Foreskin fibroblast (primary cell): ENCODE measurements at places on chromosomes 13 and 19.
A peak's percentile ranks its signal among the peaks of the same experiment; 100 is the strongest.

- DNase-seq: peak; percentile 53
Measured at GRCh38 chr13:45055902-45056648, 64.2 kb upstream of the GTF2F2 start.

- peak; percentile 90 for DNase-seq
Measured at GRCh38 chr19:45767410-45767880, 1.6 kb downstream of the SIX5 start.

GRCh38 chr19:51994048-51994644 lies 7.5 kb upstream of the ZNF350 start:
- DNase-seq: no peak

GRCh38 chr13:112842343-112842856 lies 126.6 kb upstream of the MCF2L start:
- no peak for DNase-seq

GRCh38 chr13:110012102-110012739 lies 225.8 kb upstream of the IRS2 start:
- peak; percentile 97 for DNase-seq

DNA sequence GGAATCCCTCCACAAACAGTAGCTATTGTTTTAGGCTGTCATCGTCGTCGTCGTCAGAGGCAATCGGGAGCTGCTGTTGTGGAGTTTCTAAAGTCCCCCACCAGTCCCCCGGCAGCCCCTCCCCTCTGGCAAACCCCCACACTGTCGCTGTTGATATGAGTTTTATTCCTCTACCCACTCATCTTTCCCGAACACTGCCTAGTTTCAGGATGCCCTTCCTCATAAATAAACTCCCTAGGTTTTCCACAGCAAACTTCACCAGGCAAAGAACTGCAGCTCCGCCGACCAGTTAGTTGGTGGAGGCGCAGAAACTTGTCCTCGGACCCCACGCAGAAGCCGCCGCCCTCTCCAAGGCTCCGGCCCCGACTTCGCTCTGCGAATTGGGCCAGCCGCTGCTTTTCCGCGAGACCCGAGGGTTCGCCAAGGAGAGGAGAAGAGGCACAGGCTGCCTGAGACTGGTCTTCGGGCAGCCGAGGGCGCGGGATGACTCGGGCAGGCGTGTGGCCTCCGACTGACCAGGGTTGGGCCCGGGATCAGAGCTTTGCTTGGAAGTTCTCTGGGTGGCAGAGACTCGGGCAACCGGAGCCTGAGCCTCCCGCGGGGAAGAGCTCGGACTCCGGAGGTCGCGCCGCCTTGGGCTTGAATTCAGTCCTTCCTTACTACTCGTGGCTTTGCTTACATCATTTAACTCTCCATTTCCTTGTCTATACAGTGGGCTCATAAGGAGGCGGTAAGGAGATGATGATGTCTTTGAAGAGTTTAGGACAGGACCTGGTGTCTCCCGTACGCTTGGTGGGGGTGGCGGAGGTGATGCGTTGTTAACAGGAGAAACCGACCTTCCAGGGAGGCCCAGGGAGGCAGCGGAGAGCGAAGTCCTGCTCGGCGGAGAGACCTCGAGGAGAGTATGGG lies 7.9 kb downstream of the PDX1 start:
- no peak for DNase-seq

- no peak for DNase-seq
Measured at GRCh38 chr19:39207293-39207836, 3.3 kb upstream of the SYCN start.

GRCh38 chr19:29079356-29080032 lies 133.5 kb downstream of the UQCRFS1 start:
- no peak for DNase-seq

DNA sequence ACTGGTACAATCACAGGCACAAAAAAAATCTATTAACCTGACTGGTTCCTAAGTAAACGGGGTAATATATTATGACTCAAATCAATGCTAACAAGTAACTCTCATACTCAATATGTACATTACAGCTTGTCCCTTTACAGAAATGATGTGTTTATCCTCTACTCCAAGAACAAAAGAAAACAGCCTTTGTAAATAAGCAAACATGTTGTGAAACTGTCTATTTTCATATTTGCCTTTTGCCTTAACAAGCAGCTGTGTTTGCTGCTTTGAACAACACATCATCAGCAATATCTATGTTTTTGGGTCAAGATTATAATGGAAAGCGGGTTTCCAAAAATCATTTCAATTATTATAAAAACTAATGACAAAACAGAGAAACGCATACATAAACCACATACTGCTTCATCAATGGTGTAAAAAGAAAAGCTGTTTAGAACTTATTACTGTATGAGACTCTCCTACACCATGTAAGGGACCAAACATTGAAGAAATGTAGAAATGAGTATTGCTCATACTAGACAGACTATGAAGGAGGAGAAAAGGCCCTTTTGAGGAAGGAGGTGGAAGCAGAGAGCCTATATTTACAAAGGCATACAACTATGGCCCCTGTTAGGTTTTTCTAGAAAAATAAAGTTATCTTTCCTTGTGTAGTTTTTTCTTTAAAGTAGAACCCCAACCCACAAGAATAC lies 14.8 kb downstream of the TBC1D4 start:
- DNase-seq: no peak

GRCh38 chr19:44530777-44531176 lies 1.3 kb upstream of the CEACAM20 start:
- peak; percentile 2 for DNase-seq

DNA sequence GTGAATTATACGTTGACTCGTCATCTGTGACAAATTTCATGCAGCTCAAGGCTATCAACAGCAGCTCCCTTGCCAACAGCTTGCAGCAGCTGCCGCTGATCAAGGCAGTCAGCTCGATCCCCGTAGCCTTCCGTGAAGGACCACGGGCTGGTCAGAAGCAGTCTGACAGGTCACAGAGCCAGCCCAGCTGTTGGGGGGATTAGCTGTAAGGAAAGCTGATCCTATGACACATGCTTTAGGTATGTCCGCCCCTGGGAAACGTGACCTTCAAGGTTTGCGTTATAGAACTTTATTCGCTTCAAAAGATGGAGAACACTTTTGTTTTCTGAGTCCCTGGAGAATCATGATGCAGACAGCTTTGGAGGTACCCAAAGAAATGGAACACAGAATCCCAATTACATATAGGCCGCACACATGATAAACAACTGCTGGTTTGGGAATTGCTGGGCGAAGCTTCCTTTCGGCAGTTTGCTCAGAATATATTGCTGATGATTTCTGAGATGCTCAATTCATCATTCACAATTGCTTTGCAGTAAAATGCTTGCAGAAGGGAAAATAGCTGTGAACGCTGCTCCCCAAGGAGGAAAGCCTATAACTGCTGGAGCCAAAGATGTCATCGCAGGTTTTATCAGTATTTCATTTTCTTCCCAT lies 62.6 kb upstream of the USP29 start:
- DNase-seq: peak; percentile 32

- DNase-seq: no peak
Measured at GRCh38 chr13:112171570-112171965, 104.6 kb downstream of the SOX1 start.

DNA sequence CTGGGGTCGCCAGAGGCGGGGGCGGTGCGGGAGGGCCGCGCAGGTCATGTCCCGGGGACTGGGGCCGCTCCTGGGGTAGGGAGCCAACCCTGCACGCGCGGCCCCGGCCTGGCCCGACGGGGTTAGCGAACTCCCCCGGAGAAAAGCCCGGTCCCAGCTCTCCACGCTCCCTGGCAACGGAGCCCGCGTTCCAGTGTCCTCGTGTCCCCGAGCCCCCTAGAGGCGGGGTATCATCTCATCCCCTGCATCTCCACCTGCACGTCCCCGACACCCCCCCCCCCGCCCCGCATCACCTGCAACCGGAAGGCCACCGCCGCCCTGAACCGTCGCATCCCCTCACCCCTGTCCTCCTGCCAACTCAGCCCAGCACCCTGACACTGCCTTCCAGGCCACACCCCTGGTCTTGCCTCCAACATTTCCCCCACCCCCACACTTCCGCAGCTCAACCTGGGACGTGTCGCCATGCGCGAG lies 2.7 kb downstream of the WDR88 start:
- no peak for DNase-seq

DNA sequence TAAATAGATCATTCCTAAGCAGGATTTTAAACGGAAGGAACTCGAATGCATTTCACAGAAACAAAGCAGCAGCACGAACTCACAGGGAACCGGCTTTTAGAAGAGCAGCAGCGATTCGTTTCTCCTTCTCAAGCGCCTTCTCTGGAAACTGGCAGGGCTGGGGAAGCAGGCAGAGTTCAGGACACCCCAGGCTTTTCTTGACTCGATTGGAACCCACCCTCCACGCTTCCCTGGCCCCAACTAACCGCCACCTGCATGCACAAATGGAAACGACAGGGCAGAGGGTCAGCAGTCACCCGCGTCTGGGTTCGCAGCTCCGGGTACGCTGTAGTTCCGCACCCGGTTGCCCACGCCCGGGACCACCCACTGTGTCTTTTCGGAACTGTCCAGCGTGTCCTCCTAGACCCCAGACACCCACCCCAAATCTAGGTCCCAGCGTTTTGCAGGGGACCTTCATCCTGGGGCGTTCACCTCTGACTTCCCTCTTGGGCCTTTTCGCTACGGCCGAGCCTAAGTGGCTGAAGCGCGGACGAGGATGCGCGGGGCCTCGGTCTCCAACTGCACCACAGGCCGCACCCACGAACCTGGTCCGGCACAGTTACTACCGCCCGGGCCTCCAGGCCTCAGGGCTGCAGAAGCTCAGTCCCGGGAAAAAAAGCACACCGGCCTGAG lies 500 bp downstream of the ZFP30 start:
- peak; percentile 29 for DNase-seq

GRCh38 chr19:17797424-17798201 lies 2.7 kb downstream of the B3GNT3 start:
- DNase-seq: peak; percentile 48

- DNase-seq: peak; percentile 59
Measured at GRCh38 chr19:19444681-19445155, 39.2 kb downstream of the GATAD2A start.

- no peak for DNase-seq
Measured at GRCh38 chr13:101648766-101649487, 196.5 kb downstream of the ITGBL1 start.

- peak; percentile 16 for DNase-seq
Measured at GRCh38 chr19:39765091-39766076, 13.3 kb upstream of the LEUTX start.

- no peak for DNase-seq
Measured at GRCh38 chr19:48560095-48560530, 8.1 kb downstream of the SULT2B1 start.

GRCh38 chr19:932648-933552 lies 7.1 kb downstream of the ARID3A start:
- DNase-seq: peak; percentile 99

DNA sequence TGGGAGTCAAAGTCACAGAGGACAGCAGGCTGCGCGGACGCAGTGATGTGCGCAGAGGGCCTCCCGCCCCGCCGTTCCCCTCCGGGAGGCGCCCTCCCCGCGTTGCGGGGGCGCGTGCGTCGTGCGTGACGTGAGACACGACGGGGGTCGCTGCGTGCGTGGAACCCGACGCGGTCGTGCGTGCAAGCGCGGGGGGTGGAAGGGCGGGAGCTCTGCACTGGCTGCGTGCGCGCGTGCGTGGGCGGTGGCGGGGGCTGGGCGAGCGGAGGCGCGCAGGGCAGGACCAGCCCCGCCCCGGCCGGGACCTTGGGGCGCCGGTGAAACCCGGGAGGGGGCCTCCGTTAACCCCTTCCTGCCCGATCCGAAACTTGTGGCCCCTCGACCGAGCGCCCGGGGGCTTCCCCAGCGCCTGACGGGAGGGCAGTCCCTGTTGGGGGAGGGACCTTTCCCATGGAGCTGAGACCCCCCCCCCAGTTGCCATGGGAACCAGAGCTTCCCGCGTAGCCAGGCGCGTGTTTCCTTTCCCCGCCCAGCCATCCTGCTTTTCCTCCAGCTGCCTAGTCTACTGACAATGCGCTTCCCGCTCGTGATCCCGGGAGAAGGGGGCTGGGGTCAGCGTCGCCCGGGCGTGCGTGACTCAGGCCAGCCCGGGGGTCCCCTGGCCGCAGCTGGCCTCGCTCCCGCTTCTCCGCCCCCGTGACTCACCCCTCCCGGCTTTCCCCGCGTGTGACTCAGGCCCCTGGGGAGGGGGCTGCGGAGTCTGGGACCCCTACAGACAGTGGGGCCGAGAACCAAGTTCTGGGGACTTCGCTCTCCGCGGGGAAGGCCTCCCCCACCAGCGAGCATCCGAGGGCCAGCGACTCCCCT lies 7.3 kb upstream of the HOOK2 start:
- DNase-seq: peak; percentile 87

- no peak for DNase-seq
Measured at GRCh38 chr13:74219566-74219965, 85.4 kb upstream of the KLF12 start.

DNA sequence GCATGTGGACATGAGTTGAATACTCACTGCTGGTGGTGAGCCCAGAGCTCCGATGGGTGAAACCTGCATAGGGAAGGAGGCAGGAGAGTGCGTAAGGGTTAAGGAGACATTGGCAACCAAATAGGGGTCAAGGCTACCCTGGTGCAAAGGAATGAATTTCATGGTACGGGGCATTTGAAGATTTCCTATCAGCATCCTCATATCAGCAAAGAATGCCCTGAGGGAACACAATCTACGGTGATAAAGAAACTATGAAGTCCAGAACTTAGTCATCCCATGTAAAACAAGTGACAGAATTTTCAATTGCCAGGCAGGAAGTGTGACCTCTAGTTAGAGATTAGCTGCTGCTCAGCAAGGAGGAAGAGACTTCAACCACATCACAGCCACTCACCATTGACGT lies 64.9 kb downstream of the MBD3L1 start:
- DNase-seq: no peak

GRCh38 chr13:112200200-112200599 lies 133.3 kb downstream of the SOX1 start:
- DNase-seq: no peak

GRCh38 chr19:58518256-58519086 lies 1.1 kb downstream of the ZBTB45 start:
- DNase-seq: peak; percentile 50

DNA sequence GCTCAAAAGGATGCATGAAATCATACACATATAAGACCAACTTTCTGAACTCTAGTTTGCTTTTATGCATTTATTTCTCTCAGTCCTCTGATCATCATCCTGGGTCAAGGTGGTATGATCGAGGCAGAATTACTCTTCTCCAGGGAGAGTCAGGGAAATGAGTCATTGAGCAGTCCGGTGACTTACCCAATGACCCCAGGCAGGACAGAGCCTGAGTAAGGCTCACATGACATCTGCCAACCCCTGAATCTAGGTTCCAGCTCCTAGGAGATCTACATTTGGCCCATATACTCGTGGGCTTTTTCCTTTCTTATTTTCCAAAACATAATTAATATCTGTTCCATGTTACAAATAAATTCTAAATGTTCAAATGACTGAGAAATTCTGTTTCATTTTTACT lies 502.3 kb downstream of the FOXO1 start:
- DNase-seq: peak; percentile 44
